Suppressor macrophage (primary cell): ENCODE measurements at places on chromosomes 4 and X.

DNA sequence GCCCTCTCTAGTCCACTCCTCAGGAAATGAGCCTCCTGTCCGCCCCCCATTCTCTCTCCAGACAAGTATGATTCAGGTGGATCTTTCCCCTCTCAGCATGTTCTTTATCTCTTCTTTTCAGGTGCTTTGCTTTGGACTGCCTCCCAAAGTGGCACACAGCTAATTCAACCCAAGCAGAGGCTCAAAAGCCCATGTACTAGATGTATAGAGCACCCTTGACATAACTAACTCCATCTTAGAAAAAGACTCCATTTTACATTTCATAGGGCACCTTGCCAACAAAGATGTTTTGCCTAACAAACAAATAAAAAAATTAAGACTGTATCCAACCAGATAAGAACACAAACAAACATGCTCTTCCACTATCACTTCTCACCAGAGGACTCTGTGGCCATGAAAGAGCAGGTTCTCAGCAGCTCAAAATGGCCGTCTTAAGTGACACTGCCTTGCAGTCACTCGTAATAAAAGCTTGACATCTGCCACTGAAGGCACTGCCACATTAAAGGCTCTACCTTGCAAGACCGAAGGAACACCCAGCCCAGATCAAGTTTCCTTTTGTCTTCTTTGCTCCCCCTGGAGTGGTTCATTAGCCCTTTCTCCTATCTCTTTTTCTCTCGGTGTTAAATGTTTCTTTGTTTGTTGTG lies 84.9 kb upstream of the TAB3 start:
- DNase-seq: no peak

- DNase-seq: no peak
Observed at GRCh38 chrX:10166248-10166716, 9.5 kb downstream of the CLCN4 start.

- no peak for DNase-seq
Observed at GRCh38 chr4:110010797-110011196, 98.1 kb downstream of the EGF start.

- no peak for DNase-seq
Observed at GRCh38 chr4:168574581-168575295, 77.9 kb downstream of the PALLD start.

DNA sequence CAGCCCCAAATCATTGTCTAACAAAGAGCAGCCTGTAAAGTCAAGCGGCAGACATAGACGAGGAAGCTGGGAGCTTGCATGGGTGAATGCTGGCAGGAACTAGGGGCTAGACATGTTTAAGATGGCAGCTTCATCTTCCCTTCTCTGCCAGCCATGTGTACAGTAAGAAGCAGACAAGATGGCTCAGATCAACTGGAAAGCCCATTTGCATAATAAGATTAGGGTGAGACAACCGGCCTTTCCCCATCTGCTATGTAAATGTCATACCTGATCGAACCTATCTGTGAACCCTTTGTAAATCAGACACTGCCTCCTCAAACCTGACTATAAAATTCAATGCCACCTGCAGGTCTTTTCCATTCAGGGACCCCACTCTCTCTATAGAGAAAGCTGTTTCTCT lies 22.8 kb upstream of the HADH start:
- DNase-seq: no peak
